ENCODE measurements at places on chromosomes 4 and X.

- DNase-seq: no peak
These were observed 57.5 kb upstream of the SMIM10 start for GRCh38 chrX:134933248-134933647.

DNA sequence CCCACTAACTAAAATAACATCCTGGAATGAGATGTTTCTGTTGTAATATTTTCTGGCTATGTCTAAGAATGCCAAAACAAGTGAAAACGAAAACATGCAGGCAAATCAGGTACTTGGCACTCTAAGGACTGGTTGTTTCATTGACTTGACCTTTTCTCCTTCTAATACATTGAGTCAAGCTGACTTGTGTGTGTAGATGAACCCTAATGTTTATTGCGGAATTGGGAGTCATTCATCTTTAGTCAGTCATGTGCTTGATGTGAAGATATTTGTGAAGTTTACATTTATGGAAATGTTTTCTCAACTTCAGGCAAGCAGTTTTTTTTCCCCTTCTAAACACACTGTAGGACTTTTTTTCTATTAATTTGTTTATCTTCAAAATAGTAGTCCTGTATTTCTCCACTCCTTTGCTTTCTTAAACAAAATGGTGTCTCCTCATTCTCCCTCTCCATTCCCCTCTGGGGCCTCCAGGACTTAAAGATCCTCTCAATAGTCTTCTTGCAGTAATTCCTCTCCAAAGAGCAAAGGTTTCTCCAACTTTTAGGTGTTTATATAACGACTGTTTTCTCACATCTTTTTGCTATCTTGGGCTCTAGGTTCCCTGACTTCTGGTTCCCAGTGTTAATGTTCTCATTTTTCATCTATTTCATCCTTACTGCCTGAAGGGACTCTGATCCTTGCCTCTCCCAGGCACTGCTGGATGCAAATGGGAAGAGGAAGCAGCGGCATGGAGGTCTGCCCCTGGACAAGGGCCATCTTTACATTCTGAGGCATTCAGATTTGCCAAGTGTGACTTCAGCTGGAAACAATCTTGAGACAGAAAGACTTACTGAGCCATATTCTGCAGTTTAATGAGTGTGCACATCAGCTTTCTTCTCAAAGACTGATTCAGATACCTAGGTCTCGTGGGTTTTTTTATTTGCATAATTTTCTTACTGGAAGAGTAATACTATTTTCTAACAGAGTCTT, 166.4 kb downstream of the ARHGAP6 start:
- no peak for DNase-seq

DNA sequence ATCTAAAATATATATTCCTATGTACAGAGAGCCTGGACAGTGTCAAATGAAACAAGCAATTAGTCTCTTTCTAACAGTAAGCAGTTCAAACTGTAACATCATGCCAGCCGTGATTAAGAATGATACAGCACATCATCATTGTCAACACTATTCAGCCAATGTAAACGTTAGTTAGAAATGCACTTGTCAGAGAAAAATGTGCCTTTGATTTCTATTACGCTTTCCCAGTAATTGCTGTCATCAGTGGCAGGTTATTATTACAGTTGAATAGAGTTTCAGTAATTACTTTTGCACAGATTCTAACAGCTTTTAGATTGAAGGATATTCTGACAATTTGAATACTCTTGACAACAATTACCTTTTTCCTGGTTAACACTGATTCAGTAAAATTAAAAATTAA, 1007.1 kb downstream of the SH3BGRL start:
- DNase-seq: no peak

DNA sequence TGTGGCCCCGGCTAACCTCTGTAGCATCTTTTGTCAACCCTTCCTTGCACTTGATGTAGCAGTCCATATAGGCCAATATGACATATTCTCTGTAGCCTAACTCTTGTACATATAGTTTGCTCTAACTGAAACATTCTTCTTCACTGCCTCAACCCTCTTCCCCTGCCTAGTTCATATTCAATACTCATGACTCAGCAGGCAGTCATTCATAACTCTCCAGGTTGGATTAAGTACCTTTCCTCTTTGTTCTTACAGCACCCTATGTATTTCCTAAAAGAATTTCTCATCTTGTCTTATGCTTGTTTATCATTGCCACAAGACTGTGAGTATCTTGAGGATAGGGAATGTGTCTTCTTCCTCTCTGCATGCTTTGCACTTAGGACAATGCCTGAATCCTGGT, 76.9 kb downstream of the TMLHE start:
- no peak for DNase-seq

- DNase-seq: no peak
These were observed 1.0 kb upstream of the DCK start for GRCh38 chr4:70992391-70992881.

GRCh38 chr4:165191348-165191656, 16.1 kb upstream of the KLHL2 start:
- DNase-seq: no peak

DNA sequence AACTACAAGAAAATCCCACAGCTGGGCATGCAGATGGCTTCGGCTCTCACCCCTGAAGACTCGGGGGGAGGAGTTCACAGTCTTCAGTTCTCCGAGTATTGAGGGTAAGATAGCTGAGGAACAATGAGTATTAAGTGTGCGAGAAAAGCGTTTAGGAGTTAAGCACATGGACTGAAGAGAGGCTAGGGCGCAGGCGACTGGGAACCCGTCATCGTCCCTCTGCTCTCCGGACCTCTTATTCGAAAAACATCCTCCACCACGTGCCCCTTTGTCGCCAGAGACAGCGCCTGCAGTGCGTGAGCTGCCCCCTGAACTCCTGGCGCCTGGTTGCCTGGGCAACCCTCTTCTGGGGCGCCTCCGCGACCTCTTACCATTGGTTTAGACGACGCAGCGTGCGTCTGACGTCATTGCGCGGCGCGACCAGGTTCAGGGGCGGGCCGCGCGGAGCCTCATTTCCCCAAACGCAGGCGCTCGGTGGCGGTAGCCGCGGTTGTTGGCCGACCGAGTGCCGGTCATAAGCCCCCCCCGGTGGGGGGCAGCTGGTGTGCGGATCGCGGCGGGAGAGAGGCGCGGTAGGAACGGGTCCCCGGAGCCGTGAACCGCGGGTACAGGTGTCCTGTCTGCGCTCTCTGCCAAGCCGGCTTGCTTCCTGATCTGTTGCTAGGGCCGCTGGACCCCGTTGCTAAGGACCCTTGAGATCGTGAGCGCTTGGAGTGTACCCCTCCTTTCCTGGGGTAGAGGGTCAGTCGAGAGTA, at the start of gene PACRGL:
TSS of gene PACRGL (plus strand) at position 452 of the 755 bp plus-strand sequence. CDS start 4,024 bp downstream, outside the sequence.
- peak; percentile 93 for DNase-seq

DNA sequence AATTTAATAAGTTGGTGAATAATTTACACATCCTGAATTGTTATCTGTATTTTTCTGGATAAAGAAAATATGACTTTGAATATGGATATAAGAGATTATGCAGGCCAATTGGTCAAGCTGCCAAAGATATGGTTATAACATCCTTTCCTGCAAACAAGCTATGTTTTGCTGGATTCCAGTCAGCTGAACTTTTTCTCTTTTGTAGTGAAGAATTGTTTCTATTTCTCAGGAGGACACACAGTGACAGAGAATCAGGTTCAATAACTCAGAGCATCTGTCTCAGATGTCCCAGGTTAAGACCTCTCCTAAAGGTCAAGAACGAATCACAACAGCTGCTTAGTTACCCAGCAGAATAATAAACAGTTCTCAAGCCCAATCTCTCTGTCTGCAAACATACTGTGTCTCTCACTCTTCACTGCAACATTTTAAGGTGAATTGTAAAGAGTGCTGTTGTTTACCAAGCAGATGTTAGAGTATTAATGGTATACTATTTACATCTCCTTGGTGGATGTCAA, 189.5 kb upstream of the ANKRD50 start:
- no peak for DNase-seq

GRCh38 chr4:155666344-155667221, at the start of gene GUCY1A1:
Gene GUCY1A1, plus strand, starts transcription at chr4:155666848. Its CDS starts 30,020 bp downstream, at chr4:155696868.
- no peak for DNase-seq

- no peak for DNase-seq
These were observed 55.9 kb upstream of the LEF1 start for GRCh38 chr4:108224611-108225053.

- peak; percentile 57 for DNase-seq
These were observed 16.3 kb downstream of the KLF8 start for GRCh38 chrX:56248492-56248891.

DNA sequence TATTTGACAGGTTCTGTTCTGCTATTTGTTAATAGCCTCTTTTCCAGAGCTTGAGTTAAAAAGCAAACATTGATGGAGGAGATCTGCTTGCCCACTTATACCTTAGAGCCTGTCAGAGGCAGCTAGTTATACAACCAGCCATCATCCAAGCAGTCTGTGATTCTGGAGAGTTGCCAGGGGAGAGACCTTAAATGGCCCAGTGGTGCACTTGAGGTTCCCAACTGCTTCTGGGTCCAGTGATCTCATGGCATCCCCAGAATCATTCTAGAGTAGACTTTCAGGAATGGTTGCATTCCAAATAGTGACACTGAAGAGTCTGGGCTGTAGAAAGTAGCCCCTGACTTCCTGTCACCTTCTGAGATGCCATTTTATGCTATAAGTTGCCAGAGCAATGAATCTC, 160.7 kb downstream of the FHIP1A start:
- no peak for DNase-seq

GRCh38 chrX:115892056-115892708, 278.4 kb upstream of the AGTR2 start:
- no peak for DNase-seq

DNA sequence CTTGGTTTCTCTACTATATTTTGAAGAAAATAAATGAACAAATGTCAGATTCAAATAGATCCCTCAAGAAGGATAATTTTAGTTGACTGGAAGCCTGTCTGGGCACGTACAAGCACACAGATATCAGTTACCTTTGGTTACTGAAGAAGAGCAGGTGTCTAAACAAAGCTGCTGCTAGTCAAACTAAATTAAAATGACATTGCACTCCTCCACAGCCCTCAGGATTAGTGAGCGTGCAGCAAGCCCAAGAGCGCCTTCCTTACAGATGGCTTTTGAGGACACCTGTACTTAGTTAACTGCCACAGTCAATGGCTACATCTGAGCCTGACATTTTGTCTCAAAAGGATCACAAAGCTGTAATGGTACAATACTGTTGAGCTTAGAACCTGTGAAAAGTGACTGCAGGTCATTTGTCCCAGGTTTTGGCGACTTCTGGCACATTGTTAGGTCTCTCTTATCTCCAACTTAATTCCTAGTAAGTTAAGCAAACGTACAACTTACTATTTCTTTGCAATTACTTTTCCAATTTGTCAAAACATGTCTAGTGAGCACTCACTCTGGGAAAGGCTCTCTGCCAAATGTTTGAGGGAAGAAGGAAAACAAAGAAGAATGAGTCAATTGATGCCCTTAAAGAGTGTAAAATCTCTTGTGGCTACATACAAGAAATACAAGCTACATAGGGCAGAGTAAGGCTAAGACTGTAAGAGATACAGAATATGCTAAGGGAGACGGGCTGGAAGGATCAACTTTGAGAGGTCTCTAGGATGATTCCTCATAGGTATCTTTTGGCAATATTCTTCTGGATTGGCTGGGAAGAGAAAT, 25.6 kb upstream of the DAPP1 start:
- DNase-seq: no peak

DNA sequence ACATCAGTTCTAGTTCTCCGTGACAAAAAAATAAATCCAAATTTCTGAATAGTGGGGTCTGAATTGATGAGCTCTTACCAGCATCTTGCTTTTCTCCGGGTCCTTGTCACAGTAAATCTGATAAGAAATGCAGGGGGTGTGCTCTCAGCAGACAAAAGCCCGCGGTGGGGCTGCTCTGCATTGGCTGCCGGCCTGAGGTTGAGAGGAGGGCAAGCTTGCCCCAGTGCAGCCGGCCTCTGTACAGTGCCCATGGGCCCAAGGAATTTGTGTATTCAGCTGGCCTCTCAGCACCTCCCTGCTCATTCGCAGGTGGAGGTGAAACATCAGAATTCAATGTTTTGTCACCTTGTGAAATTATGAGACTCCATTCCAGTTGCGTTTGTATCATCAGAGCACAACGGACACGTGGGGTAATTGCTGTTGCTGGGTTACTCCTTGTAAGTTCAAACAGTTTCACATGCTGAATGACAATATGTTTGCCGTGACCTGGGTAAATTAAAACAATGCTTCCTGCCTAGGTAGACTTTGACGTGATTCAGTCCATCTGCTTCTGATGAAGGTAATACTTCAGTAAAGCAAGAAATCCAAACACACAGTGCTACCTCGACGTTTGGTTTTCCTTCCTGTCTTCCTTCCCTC, 596.4 kb downstream of the MID1IP1 start:
- DNase-seq: no peak

- no peak for DNase-seq
These were observed 59.8 kb downstream of the CPLX1 start for GRCh38 chr4:766152-766515.

DNA sequence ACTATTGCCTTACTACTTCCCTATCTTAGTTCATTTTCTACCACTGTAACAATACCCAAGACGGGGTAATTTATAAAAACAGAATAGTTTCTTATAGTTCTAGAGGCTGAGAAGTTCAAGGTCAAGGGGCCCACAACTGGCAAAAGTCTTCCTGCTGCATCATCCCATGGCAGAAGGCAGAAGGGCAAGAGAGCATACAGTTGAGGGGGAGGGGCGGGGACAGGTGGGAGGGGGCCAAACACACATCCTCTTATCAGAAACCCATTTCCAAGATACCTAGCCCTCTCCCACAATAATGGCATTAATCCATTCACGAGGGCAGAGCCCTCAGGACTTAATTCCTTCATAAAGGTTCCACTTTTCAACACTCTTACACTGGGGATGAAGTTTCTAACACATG, 690.2 kb downstream of the ADGRL3 start:
- no peak for DNase-seq

DNA sequence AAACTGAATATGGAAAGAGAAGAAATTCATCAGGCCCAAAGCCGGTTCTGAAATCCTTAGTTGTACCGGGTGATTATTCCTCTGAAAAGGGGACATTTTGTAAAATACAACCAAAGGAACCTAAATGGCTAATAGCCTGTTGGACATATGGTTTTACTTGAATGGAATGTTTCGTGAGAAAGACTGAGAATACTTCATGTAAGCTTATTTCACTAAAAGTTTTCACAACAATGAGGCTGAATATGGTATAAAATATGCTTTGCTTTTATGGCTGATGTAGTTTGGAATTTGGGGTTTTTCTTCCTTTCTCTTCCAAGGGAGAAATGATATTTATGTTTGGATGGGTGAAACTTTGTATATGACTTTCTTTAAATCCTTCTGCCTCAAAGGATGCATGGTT, 2.7 kb downstream of the GRIA3 start:
- DNase-seq: no peak

- DNase-seq: no peak
These were observed 27.1 kb upstream of the MAP9 start for GRCh38 chr4:155403886-155404285.

Data from activated naive CD4-positive, alpha-beta T cell treated with Interleukin-2 at 50 U/mL for 16 hours (primary cell).